ENCODE measurements at places on chromosomes 2 and 18.

- DNase-seq = peak; percentile 98
Observed at GRCh38 chr18:80009661-80010550, 21.5 kb upstream of the TXNL4A start.

- no peak for DNase-seq
Observed at GRCh38 chr2:213640738-213641425, 356.6 kb downstream of the SPAG16 start.

GRCh38 chr2:142863485-142863961 lies 13.9 kb upstream of the KYNU start:
- no peak for DNase-seq

DNA sequence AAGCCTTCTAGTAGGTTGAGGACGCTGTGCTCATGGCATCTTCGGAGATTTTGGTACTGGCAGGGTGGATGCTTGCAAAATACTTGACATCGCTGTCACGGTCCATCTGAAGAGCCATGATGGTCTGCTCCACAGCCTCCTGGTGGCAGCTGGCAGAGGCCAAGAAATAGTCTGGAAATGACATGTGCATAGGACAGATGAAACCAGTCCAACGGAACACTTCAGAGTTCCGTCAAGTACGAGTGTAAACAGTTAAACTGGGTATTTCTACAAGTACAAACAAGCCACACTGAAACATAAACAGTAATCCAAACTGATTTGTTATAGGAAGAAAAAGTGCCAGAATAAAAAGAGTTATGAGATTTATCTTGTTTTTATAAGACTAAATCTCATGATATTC lies 66.6 kb downstream of the PPP4R1 start:
- no peak for DNase-seq

GRCh38 chr2:239153806-239154591 lies 246.8 kb downstream of the HDAC4 start:
- DNase-seq = no peak

DNA sequence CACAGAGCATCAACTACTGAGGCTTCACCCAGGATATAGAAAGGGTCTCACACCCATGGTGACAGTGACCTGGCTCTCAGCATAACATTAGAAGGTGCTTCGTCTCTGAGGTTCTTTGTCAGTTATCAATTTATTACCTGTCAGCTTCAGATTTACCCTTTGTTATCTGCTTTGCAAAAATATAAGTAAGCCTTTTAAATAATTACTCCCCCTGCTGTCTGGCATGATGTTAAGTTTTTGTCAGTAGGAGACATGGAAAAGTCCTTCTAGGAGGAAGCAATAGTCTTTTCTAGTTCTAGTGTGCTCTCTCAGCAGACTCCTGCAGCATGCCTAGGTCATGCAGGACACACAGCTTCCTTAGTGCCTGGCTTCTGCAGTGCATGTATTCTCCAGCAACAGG lies 149.9 kb downstream of the RDH14 start:
- DNase-seq = no peak

- DNase-seq = no peak
Observed at GRCh38 chr2:58553937-58554336, 312.8 kb upstream of the FANCL start.

- DNase-seq = peak; percentile 92
Observed at GRCh38 chr2:85561280-85562212, at the start of gene GGCX. TSS of gene GGCX (minus strand) at chr2:85561493. CDS start at chr2:85561428, 65 bp downstream.

Data from EL (cell line).